Left colon (tissue), 2 donors: ENCODE measurements at places on chromosomes 1 and 21. TPM values are rescaled to one million over a fixed set of nuclear protein-coding genes. Genes with fewer than 3 reads are reported as not detected.

- no peak for DNase-seq
These were observed 45.5 kb downstream of the NCF2 start for GRCh38 chr1:183544598-183545297.

GRCh38 chr1:222331340-222331739, 216.6 kb downstream of the HHIPL2 start:
- no peak for DNase-seq

DNA sequence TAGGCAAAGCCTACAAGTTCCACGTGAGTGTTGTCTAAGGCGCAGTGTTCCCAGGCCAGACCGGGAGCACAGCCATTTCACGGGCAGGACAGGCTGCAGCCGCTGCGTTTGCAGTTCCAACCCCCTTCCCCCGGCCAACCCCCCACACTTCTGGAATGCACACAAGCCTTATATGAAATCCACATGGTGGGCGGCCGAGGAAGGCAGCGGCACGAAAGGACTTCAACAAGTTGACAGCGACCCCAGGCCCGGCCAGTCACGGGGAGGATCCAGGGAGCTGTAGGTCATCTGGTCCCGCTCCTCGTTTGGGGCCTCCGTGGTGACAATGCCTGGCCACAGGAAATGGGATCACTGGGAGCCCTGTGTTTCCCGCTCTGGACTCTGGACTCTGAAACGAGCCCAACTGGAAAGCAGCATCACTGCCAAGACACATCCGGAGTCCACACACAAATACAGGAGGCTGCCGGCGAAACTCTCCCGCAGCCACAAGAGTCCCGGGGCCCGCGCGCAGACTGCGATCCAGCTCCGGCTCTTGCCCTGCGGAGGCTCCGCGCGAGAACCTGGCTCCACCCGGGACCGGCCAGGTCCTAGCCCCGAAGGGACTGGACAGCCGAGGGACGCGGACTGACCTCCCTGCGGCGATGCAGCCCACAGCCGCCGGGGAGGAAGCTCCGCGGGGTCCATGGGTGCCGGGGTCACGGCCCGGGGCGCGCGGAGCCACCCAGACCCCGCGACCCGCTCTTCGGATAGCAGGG, 794 bp downstream of the NID1 start:
- peak; percentile 51 for DNase-seq

DNA sequence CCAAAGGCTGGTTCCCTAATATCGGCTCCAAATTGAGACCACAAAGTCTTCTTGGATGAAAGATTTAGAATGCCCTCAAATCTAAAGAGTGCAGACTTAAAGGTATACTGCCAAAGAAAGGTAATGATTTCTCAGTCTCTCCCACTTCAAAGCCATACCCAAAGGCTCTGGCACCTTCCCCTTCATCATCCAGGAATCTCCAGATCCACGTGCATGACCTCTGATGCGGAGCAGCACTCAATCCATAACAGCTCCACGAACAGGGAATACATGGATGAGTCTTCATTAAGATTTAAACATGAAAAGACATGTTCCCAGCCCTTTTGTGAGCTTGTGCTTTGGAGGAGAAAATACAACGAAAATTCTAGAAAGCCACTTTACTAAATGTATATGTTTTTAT, 453.9 kb downstream of the DSCAM start:
- DNase-seq: no peak

Gene SLC16A1
- 83.3 TPM for total RNA-seq

DNA sequence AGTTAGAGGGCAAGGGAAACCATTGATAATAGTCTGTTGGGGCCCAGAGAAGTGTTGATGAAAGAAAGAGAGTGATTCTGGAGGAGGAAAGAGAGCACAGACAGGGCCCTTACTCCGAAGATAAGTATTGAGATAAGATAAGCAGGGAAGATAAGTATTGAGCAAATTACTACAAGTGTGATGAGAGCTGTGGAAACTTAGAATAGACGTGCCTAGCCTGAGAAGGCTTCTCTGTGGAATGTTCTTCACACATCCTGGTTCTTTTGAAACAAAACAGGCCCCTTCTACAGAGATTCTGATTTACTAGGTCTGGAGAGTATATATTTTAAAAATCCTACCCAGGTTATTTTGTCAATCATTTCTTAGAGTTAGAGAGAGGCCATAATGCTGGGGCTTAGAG, 26.4 kb downstream of the FNBP1L start:
- DNase-seq: no peak

DNA sequence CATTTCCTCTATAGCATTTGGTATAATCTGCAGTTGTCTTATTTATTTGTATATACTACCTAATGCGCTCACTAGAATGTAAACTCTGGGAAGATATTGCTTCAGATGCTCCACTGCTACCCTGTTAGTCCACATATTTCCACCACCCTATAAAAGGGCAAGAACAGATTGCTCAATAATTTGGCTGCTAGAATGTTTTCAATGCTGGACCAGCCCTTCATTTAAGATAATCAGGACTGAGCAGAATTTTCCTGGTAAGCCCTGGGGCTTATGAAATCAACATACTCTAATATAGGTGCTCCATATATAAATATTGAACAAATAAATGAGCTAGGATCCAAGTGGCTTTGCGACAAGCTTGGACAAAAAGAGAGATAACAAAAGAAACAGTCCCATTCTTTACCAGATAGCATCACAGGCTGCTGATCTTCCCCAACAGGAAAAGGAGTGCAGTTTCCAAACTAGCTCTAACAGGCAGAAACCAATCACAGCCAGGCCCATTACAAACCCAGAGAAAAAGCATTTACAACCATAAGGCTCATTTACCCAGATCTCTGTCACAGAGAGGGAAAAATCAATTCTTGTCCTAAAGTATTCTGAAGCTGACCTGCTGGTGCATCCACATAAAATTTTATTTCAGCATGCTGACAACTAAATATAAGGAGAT, 8.3 kb downstream of the BCAR3 start:
- DNase-seq: no peak

DNA sequence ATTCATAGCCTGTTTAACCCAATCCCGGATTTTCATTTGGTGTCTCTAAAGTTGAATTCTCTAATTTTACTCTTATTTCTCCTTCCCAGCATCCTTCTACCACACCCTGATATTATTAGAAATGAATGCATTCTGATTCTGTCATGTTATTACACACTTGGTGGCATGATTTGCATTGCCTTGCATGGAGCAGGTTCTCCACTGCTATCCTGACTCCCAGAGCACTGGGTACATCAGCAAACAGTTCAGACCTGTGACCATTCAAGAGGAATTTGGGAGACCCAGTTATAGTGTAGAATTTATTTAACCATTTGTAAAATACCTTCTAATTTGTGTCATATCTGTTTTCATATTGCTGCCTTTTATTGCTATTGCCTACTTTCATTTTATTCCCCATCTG, 2.6 kb downstream of the LRRC8B start:
- no peak for DNase-seq

- no peak for DNase-seq
These were observed 12.3 kb upstream of the IFNLR1 start for GRCh38 chr1:24199291-24199900.

Gene TSPEAR
- 0.09 TPM for total RNA-seq

DNA sequence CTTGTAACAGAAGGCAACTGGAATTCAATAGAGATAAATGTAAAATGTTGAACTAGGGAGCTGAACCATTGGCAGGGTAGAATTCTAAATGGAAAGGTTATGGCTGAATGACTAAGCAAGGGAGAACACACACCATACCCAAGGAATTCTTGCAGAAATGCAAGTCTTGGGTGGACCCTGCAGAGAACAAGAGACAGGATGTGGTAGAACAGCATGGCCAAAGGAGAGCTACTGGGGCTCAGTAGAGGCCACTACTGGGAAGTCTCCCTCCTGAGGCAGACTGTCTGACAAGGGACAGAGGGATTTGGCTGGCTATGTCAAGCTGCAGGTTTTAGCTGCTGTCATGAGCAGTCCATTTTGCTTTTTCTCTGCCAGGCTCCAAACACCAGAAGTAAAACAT, 180.9 kb downstream of the TNR start:
- no peak for DNase-seq

GRCh38 chr1:216332462-216332861, 90.8 kb downstream of the USH2A start:
- DNase-seq: no peak

DNA sequence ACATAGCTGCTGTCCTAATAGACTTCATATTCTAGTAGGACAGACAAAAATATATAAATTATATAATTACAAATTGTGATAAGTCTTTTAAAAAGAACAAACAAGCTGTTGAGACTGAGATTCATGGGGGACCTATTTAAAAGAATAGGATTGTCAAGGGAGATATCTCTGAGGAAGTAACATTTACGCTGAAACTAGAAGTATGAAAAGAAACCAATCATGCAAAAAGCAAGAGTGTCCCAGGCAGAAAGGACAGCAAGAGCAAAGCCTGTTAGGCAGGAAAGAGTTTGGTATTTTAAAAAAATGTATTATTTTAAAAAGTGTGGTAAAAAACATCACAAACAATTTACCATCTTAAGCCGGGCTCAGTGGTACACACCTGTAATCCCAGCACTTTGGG, 9.1 kb upstream of the METTL13 start:
- DNase-seq: no peak

DNA sequence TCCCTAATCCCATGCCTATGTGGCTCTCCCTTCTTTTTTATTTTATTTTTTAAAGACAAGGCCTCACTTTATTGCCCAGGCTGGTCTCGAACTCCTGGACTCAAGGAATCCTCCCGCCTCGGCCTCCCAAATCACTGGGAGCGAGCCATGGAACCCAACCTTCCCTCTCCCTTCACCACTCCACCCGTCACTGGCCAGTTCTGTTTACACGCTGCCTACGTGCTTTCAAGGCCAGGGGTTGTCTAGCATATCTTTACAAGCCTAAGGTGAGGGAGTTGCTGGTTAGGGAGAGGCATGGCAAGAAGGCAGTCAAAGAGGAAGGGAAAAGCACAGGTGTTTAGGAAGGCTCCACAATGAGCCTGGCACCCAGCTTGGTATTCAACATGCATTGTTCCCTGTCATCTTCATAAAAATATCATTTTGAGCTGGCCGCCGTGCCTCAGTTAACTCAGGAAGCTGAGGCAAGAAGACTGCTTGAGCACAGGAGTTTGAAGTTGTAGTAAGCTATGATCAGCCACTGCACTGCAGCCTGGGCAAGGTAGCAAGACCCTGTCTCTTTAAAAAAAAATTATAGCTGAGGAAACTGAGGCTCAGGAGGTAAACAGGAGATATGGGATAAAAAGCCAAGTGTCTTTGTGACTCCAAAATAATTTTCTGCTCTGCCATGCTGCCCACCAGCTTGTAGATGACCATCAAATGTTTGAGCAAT, 1.1 kb downstream of the RHBDL2 start:
- peak; percentile 83 for DNase-seq

GRCh38 chr1:209999005-209999404, 61.0 kb downstream of the SYT14 start:
- DNase-seq: no peak

Gene RGS4
- 1.9 TPM for total RNA-seq

GRCh38 chr1:240239309-240239708, 147.6 kb downstream of the FMN2 start:
- DNase-seq: no peak

- DNase-seq: peak; percentile 7
These were observed 14.1 kb downstream of the MTR start for GRCh38 chr1:236809148-236809547.

GRCh38 chr1:201459775-201460174, 9.2 kb downstream of the PHLDA3 start:
- DNase-seq: no peak

DNA sequence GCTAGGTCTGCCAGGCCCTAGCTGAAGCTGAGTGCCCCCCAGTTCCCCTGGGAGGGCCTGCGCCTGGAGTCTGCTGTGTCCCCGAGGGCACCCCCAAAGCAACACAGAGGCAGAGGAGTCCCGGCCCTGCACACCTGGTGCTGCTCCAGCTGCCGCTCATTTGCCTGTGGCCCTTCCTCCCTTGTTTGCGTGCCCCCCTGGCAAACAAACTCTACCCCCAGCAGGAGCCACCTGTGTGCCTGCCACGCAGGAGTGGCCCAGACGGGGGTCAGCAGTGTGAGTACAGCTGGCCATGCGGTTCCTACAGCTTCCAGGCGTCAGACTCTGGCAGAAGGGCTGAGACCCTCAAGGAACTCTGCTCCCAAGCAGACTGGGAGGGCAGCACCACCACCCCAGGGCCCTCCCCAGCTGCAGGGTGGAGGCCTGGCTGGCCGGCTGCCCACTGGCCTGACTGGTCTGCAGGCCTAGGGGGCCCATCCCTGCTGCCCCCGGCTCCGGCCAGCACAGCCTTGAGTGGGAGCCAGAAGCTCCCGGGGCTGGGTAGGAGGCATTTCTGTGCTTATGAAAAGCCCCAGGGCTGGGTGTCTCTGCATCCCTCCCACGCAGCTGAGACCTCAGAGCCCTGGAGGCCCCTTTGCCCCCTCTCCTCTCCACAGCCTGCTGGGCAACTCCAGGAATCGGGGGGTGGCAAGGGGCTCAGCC, 563 bp upstream of the TAS1R3 start:
- no peak for DNase-seq
